Activated CD8-positive, alpha-beta memory T cell treated with anti-CD3 and anti-CD28 coated beads for 1 hour (primary cell): ENCODE measurements at places on chromosomes 3 and 15.

DNA sequence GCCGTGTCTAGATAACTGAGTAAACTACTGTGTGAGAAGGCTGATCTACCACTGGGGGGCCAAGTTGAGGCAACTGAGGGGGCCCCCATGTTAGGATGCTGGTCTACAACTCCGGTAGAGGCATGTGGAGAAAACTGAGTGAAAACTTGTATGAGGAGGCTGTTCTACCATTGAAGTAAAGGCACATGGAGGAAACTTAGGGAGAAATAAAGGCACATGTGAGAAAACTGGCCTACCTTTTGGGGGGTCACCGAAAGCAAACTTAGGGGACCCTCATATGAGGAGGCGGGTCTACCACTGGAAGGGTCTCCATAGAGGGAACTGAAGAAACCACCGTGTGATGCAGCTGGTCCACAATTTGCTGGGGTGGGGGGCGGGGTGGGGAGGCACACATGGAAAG is 155.2 kb downstream of the FBLN2 start:
- DNase-seq, result no peak

GRCh38 chr15:98772895-98773294 is 124.6 kb downstream of the IGF1R start:
- DNase-seq, result no peak

- DNase-seq, result no peak
These were observed 6.8 kb upstream of the GATA2 start for GRCh38 chr3:128499724-128500275.

GRCh38 chr3:128472449-128473179 is 5.9 kb upstream of the DNAJB8 start:
- DNase-seq, result no peak

DNA sequence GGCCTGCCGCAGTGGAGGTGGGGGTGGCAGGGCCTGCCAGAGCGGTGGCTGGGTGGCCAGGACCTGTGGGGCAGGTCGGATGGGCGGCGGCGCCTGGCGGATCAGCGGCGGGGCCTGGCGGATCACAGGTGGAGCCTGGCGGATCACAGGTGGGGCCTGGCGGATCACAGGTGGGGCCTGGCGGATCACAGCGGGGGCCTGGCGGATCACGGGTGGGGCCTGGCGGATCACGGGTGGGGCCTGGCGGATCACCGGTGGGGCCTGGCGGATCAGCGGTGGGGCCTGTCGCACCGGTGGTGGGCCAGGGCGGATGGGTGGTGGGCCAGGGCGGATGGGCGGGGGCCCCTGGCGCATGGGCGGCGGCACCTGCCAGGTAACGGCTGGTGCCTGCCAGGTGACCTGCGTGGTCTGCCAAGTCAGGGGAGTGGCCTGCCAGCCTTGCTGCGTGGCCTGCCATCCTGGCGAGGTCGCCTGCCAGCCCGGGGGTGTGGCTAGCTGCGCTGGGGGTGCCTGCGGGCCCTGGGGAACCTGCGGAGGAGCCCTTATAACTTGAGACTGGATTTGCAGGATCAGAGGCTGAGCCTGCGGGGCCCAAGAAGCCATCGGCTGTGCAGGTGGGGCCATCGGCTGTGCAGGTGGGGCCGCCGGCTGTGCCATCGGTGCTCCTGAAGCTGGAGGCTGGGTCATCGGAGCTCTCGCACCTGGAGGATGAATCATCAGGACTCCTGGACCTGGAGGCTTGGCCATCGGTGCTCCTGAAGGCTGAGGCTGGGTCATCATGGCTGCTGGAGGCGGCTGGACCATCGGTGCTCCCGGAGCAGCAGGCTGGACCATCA is 1.3 kb downstream of the MAGEL2 start:
- DNase-seq, result no peak
